ENCODE measurements at places on chromosomes 1 and 21.

- no peak for DNase-seq
Observed at GRCh38 chr21:39007985-39008384, 175.3 kb downstream of the PSMG1 start.

- no peak for DNase-seq
Observed at GRCh38 chr1:151009674-151010345, 1.6 kb downstream of the PRUNE1 start.

DNA sequence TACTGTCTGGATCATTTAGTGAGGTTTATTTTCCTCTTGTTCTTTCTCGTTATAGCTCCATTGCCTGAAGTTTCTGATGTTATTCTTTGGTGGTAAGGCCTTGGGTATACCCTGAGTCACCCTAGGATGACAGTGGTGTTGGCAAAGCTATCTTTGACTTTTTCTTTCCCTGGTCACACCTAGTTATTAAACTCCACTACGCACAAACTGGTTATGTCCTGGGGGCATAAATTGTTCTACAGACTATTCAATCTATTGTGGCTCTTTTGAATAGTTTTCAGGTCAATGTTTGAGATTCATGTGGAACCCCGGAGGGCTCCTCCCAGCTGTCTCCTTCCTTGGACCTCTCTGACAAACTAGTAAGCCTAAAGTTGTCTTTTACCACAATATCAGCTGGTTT is 157.7 kb downstream of the SLC35F3 start:
- DNase-seq: no peak

GRCh38 chr1:107419003-107419402 is 278.2 kb downstream of the NTNG1 start:
- no peak for DNase-seq

DNA sequence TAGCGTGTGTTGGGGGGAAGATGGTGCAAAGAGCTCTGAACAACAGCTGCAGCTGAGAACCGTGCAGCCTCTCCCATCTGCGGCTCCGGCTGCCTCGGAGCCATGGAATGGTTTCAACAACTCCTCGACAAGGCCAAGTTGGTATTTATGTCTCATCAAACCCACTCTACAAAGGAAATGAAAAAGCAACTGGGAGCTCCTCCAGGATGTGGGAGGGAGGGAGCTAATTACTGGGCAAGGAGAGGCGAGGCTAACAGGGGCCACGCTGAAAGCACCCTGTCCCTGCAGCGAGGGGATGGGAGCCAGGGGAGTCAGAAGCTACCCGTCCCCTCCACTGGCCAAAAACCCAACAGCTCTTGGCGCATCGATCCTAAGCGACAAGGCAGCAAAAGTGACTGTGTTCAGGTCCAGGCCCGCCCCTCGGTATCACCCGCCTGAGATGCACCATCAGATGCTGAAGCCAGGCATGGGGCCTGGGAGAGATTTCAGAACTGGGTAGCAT is 63.1 kb downstream of the ACOT7 start:
- DNase-seq: peak; percentile 49

- DNase-seq: peak; percentile 44
Observed at GRCh38 chr1:182614796-182615454, 10.7 kb upstream of the RGS16 start.

DNA sequence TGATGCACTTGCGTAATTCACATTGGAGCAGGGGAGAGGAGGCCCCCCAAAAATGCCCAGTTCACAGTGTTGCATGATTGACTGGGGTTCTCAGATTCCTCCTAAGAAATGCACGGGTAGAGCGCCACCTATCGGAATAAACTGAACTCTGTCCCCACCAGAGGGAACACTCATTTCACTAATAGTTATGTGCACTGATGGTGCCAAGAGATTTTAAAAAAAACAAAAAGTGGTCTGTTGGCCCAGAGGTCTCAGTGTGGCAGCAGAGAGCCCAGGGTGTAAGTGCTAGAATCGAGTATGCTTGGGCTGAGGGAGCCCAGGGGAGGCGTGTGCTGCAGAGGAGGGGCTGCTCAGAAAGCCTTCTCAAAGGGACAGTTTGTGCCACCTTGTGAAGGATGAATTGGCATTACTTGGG is 6.9 kb downstream of the PINK1 start:
- no peak for DNase-seq

- no peak for DNase-seq
Observed at GRCh38 chr1:107900090-107900945, 64.7 kb downstream of the VAV3 start.

- DNase-seq: no peak
Observed at GRCh38 chr1:215082532-215083382, at the start of gene KCNK2. KCNK2 (plus strand) TSS chr1:215082737; CDS start chr1:215083386, 649 bp downstream.

DNA sequence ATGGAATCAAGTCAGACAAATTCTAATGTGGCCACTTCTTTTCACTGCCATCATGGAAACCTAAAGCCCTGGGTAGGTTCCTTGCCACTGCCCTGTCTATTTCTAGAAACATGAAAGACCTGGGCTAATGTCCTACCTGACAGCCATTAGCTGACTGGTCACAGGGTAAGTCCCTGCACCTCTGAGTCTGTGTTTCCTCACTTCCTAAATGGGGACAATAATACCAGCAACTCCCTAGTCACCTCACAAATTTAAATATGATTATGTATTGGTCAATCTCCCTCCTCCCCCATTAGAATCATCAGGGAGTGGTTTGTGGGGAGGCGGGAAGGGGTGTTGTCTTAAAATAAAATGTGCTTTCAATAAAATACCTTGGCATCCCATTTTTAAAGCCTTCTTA is 2.2 kb downstream of the CREG1 start:
- no peak for DNase-seq

GRCh38 chr1:23793018-23793781 is 2.3 kb downstream of the LYPLA2 start:
- DNase-seq: no peak

GRCh38 chr1:34379911-34380310 is 203.2 kb downstream of the C1orf94 start:
- DNase-seq: no peak
